Psoas muscle (tissue), 8 donors: ENCODE measurements at places on chromosomes 12 and 14. TPM values are rescaled to one million over a fixed set of nuclear protein-coding genes. Genes with fewer than 3 reads are reported as not detected.

- no peak for DNase-seq
Observed at GRCh38 chr12:102992297-102992696, 34.8 kb downstream of the ASCL1 start.

The CLEC4C gene
- not detected for polyA plus RNA-seq

- no peak for DNase-seq
Observed at GRCh38 chr14:56333359-56334292, 215.4 kb downstream of the PELI2 start.

DNA sequence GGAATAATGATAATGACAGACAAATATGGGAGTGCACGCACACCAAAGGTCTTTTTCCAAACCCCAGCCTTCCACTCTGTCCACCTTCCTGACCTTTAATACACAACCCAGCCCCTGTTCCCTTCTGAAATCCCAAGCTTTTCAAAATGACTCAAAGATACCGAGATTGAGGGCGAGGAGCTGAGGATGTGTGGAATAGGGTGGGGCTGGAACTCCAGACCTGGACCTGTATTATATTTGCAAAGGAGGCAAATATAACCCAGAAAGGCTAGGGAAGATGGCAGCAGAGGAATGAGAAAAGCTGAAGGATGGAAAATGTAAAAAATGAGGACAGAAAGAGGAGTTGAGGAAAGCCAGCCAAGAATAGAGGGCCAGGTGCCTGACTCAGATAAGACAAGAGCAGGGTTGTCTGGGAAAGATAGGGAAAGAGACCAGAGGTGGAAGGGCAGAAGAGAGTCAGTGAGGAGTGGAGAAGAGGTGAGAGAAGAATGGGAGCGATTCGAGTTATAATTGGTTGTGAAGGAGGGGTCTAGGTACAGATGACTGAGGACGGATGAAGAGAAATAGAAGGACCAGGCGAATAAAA lies 1.0 kb upstream of the PTMS start:
- no peak for DNase-seq

- DNase-seq = no peak
Observed at GRCh38 chr14:105012171-105012985, 8.5 kb downstream of the CDCA4 start.

DNA sequence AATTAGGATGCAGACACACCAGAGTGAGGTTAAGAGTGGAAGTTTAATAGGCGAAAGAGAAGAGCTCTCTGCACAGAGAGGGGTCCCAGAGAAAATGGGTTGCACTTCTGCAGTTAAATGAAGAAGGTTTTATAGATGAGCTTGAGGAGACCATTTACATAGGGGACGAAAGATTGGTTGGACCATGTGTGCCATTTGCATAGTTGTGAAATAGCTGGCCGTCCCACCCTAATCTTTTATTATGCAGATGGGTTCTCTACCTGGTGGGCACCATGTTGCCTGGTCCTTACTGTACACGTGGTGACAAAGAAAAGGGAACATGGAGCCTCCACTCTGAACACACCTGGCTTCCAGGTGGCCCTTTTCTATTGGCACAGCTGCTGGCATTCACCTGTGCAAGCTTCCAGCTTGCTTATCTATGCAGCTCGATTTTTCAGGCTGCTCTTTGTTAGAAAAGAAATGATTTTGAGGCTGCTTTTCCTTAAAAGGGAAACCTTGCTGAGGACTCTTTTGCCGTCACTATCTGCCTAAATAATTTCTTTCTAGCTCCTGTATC lies 67.1 kb upstream of the SRSF5 start:
- no peak for DNase-seq

DNA sequence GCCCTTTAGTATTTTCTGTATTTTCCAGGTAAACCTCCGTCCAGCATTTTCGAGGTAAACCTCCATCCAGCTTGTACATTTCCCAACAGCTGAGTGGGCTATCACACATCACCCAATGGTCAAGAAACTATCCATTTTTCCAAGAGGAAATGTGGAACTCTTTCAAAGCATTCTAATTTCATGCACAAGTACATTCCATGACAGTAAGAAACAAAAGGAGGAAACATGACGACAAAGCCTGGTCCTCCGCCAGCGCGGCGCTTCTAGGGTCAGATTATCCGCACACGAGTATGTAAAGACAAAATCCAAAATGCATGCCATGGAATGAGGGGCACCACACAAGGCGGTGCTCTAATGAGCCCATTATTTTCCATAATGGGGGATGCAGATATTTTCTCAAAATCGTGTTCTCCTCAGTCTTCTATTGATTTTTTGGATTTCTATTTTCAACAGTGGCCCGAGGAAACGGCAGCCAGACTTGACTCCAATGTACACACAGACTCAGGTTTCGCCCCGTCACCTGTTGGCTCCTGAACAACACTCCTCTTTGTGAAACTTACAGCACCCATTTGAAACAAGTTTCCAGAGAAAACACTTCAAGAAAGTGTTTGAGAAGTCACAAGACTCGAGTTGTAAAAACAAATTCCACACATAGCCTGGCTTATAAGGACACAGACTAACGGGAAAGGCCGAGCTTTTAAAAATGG lies 107.4 kb downstream of the PRICKLE1 start:
- peak; percentile 49 for DNase-seq

DNA sequence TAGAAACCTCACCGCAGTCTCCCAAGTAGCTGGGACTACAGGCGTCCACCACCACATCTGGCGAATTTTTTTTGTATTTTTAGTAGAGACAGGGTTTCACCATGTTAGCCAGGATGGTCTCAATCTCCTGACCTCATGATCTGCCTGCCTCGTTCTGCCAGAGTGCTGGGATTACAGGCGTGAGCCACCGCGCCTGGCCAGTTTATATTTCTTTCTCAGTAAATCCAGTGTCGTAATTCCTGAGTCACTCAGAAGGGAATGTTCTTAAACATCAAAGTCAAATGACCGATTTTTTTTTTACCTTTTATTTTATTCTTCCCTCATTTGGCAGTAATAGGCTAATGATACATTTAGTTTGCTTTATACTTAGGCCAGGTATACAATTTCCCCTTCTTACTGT lies 80.5 kb downstream of the FBXO33 start:
- DNase-seq = no peak

GRCh38 chr14:50647282-50647681 lies 20.8 kb downstream of the SAV1 start:
- no peak for DNase-seq

DNA sequence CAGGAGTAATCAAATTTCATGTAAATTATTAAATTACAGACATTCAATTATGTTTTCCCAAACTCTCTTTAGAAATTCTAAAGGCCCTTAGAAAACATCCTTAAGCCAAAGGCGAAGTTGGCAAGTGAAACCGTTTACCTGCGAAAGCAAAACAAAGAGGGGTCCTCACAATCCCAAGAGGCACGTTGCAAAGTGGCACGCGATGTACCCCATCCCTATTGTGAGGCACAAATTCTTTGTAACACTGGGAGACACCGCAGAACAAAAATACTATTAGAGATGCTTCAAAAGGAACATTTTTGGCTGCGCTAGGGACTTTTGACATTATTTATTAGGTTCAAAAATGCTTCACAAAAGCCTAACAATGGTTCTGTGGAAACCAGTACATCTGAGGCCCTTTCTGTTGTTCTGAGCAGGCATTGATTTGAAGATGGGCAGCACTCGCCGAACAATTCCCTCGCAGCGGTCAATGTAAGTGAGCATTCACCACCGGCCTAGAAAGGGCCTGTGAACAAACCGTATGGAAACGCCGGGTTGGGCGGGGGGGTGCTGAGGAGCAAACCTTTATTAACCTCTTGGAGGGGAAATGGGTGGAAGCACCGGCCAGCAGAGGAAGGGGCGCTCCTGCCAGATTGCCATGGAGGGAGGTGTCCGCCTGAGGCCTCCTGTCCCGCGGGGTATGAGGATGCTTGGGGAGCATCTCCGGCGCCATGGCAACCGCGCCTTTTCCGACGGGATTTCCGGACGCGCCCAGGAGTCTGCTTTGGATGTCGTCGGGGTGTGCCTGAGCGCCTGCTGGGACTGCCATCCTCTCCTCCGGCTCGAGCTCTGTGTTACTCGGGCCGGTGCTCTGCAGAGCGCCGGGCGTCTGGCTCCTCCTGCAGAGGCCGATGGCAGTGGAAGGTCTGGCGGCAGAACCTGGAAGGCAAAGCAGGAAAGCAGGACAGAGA lies 193.9 kb downstream of the C12orf42 start:
- DNase-seq = peak; percentile 22

- no peak for DNase-seq
Observed at GRCh38 chr12:1289371-1290155, 298.5 kb downstream of the ERC1 start.

The ANO4 gene
- 0.03 TPM for polyA plus RNA-seq

The GDF3 gene
- 0.37 TPM for polyA plus RNA-seq

DNA sequence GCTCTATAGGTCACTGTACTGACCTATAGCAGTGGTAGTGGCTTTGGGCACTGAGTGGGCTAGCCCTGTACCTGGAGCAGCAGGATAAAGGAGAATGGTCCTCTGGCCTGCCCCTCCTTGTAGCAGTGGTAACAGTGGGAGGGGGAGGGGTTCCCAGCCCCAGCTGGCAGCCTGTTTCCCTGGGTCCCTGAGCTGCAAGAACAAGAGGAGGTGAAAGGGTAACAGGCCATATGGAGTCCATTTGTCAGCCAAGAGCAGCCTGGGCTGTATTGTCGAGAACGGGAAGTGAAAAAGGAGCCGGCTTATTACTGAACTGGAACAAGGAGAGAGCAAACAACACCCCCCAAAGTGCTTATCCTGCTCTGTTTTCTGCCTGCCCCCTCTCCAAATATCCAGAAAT lies 73.8 kb upstream of the SRSF5 start:
- DNase-seq = no peak

- DNase-seq = no peak
Observed at GRCh38 chr12:76762601-76762980, 1.3 kb upstream of the ZDHHC17 start.

- DNase-seq = no peak
Observed at GRCh38 chr12:10557766-10558165, 52.1 kb downstream of the EIF2S3B start.

DNA sequence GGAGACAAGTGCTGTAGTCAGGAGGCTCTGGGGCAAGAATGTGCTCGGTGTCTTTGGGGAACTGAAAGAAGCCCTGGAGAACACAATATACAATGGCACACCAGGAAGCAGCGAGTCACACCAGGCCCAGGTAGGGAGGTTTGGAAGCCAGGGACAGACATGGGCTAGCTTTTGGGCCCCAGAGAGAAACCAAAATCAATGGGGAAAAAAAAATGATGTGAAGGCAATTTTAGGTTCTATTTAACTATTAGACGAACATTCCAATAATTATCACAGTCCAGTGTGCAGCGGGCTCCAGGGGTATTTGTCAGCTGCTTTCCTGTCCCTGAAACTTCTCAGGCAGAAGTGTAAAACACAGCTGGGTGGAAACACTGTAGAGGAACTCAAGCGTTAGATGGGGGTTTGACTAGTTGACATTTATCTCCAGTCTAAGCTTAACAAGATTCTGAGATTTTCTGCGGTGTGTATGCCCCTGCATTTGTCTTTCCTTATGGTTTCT lies 21.8 kb upstream of the EGLN3 start:
- no peak for DNase-seq

The VASH1 gene
- polyA plus RNA-seq = 1.7 TPM

The KCNC2 gene
- polyA plus RNA-seq = 0.01 TPM

DNA sequence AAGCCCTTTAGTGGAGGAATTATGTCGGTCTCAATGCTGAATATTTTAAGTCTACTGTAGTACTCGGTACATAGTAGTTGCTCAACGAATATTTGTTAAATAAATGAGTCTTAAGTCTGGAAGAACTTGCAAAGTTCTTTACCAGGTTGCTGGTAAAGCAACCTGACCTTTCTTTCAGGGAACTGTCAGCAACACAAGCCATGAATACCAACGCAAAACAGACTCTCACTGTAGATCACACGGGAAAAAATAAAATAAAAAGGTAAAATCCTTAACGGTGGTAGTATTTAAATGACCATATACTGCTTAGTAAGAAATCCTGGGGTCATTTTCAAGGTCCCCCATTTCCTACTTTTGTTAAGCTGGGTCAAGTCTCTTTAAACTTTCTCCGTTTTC lies 447 bp upstream of the NUBPL start:
- no peak for DNase-seq
